ENCODE measurements at places on chromosomes 16 and 17.

DNA sequence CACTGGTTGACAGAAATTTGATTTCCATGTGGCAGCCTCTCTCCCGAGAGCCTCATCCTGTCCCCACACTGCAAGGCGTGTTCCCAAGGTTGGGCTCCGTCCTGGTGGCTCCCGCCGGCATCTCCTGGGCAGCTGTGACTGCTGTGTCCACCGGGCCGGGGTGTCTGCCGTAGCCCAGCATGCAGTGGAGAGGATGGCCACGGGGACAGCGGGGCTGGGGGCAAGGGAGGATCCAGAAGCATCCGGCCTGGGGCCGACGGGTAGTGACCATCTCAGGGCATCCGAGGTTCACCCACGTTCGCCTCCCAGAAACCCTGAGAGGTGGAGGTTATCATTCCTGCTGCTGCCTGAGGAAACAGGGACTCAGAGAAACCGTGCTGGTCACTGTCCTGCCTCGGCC, 7.3 kb upstream of the RAB40B start:
- DNase-seq = no peak

DNA sequence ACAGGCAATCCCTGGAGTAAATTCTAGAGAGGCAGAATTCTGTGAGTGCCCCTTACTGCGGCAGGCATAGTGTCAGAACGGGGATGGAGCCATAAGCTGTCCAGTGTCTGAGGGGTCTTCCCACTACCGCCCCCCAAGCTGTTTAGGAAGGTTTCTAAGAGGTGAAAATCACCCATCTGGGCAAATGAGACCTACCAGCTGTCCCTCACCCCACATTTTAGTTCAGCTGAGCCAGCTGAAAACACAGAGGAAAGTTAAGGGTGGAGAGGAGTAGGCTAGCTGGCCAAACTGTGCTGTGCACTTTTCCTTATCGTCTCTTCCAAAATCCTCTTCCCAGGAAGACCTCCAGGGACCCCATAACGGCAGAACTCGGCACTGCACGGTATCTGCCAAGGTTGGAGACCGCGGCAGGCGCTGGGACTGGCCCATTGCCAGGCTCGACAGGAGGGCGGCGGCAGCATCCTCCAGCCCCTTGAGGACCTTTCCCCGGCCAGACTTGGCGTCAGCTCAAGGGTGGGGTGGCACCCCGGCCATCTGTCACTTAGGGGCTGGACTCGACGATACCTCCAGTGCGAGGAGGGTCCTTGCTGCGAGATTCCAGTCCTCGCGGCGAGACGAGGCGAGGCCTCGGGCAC, 955 bp downstream of the ACLY start:
- peak; percentile 4 for DNase-seq

DNA sequence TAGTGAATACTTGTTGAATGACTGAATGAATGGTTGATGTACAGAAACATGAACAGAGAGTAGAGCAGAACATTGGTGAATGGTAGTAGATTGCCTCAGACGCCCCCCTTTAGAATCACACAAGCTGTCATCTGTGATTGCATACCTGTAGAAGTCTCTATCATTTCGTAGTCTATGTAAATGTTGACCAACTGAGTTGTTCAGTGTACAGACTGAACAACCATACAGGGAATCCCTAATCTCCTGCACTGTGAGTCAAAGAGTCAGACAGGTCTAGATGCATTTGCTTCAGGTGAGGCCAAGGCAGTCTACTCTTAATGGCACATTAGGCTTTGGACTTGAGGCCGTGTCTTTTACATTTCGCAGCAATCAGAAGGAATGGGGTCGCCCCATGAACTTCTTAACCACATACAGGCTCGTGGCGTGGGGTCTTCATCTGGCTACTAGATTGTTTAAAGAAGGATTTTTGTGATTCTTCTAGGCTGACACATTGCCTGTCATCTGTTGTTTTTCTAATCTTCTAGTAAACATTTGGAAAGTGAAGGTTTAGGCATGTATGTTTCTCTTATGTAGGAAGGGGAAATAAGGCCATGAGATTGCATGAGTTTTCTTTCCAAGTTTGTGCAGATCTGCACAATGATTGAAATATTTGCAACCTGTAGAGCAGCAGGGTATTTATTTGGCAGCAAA, 157.4 kb downstream of the WWOX start:
- DNase-seq = no peak

DNA sequence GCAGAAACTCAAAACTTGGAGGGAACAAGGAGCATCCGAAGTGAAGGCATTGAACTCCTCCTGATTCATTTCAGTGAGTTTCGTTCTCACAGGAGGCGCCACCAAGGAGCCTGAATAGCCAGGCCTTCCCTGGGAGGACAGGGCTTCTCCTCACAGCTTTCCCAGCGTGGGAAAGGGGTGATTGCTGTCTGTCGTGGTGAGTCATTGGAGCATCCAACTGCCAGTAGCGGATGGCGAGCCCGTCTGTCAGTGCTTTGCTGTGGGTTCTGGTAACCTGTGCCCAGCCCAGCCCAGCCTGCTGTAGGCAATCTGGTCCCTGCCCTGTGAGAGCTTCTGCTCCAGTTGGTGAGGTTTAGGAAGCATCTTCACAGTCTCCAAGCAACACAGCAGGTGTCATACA, 28.3 kb downstream of the PLCD3 start:
- DNase-seq = no peak

GRCh38 chr17:15917438-15918027, 27.4 kb upstream of the ADORA2B start:
- no peak for DNase-seq

DNA sequence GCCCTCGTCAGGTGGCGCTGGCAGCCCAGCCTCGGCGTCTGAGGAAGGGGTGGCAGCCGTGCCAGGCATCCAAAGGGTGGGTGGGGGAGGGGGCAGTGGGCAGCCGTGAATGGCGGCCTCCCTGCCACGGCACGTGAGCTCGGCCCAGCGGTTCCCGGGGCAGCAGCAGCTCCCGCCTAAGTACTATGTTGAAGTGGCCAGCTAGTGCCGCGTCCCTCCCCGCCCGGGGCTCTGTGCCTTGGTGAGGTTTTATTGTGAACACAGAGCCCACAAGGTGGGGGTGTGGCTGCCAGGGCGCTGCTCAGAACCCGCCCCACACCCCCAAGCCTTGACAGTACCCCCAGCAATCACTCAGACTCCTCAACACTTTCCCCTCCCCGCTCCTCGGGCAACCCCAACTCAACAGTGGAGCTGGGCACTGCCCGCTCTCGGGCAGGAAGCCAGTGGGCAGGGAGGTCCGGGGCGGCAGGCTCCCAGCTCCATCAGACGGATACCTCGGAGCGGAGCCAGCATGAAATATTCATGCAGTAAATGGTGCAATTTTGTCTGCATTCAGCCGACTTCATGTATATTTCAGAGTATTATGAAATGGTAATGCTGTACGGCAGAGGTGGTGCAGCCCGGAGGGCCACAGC, 80.4 kb downstream of the ENGASE start:
- DNase-seq = no peak

DNA sequence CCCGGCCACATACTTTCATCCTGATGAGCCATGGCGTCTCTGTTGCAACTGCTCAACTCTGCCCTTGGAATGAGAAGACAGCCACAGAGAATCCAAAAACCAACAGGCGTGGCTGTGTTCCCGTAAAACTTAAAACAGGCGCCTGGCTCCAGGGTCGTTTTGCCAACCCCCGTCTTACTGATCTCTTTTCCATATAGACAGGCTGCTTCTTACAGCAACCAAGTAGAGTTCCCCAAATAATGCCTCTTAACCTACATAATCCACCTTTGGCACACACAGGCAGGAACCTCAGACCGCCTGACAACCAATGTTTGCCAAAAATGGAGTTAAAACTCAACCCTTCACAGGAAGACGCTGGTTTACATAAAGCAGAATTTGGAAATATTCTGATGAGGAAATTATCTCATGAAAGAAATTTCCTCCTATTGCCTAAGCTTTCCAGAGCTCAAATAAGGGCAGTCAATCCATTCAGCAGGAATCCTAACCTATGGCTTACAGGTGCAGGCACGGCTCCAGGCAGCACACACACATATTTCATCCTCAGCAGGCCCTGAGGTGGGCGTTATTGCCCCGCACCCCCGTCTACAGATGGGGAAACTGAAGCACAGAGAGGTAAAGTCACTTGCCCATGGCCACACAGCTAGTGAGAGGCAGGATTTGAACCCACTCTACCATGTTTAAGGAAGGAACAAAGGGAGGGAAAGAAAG, 35.8 kb downstream of the LITAF start:
- no peak for DNase-seq

DNA sequence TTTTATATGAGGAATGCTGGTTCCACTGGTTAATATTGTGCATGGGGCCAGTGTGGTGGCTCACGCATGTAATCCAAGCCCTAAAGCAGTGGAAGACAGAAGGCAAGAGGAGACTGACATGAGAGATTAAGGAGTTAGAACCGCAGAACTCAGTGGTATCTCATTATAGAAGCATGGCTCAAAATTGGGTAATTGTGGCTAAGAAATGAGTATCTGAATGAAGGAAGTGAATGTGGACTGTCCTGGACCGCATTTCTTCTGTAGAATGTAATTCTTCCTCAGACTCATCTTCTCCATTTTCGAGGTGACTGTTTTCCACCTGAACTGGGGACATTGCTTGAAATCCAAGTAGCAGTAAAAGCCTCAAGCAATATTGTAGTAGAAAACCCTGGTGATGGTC, 42.6 kb upstream of the CDR2 start:
- no peak for DNase-seq

Data from foreskin melanocyte (primary cell).